A549 treated with CpdA at 1 μM for 4 hours (cell line): ENCODE measurements at places on chromosomes 5 and 9. TPM values are rescaled to one million over a fixed set of nuclear protein-coding genes. Genes with fewer than 3 reads are reported as not detected.

The PCDHGA9 gene
- total RNA-seq: 0.06 to 0.14 TPM (median 0.08 TPM) in 3 of 5 replicates, not detected in the others

The GPR150 gene
- 0.07 to 0.15 TPM (median 0.08 TPM) in 4 of 5 replicates, not detected in the other for total RNA-seq

The ST6GALNAC4 gene
- total RNA-seq: 14.4 to 25.1 TPM (median 22.1 TPM) in 5 replicates

The YTHDC2 gene
- total RNA-seq: 6.1 to 9.6 TPM (median 7.4 TPM) in 5 replicates

The ADGRV1 gene
- total RNA-seq: 0.74 to 1.1 TPM (median 0.80 TPM) in 5 replicates

The SHOC1 gene
- 0.01 TPM in 1 of 5 replicates, not detected in the others for total RNA-seq

The INSL6 gene
- total RNA-seq: not detected in 5 replicates

The ACOT12 gene
- 0.08 TPM in 1 of 5 replicates, not detected in the others for total RNA-seq

The SGTB gene
- 4.8 to 9.2 TPM (median 7.3 TPM) in 5 replicates for total RNA-seq

The GTF3C5 gene
- total RNA-seq: 61.6 to 72.0 TPM (median 70.8 TPM) in 5 replicates

The RANBP3L gene
- not detected in 5 replicates for total RNA-seq

The SLC35A4 gene
- total RNA-seq: 74.7 to 85.5 TPM (median 78.4 TPM) in 5 replicates

The IFNE gene
- 1.6 to 3.3 TPM (median 2.3 TPM) in 5 replicates for total RNA-seq

The TAF11L4 gene
- total RNA-seq: not detected in 5 replicates

The LRRC14B gene
- not detected in 5 replicates for total RNA-seq

The EQTN gene
- total RNA-seq: not detected in 5 replicates

The ISL1 gene
- total RNA-seq: 0.09 TPM in 1 of 5 replicates, not detected in the others

The CAMK4 gene
- total RNA-seq: 0.01 to 0.13 TPM (median 0.09 TPM) in 3 of 5 replicates, not detected in the others

The FGF1 gene
- 0.13 to 1.3 TPM (median 0.32 TPM) in 5 replicates for total RNA-seq

The NIPBL gene
- total RNA-seq: 13.2 to 15.0 TPM (median 13.4 TPM) in 5 replicates

The CD274 gene
- 2.1 to 2.5 TPM (median 2.2 TPM) in 5 replicates for total RNA-seq

The BDP1 gene
- total RNA-seq: 9.5 to 13.0 TPM (median 10.3 TPM) in 5 replicates

The RELL2 gene
- 4.3 to 5.2 TPM (median 4.6 TPM) in 5 replicates for total RNA-seq

The PCDHB12 gene
- total RNA-seq: 0.07 TPM in 1 of 5 replicates, not detected in the others

The TMEM267 gene
- total RNA-seq: 17.0 to 21.1 TPM (median 21.0 TPM) in 5 replicates

The KIF4B gene
- total RNA-seq: 0.01 to 0.02 TPM (median 0.02 TPM) in 3 of 5 replicates, not detected in the others

The FLT4 gene
- total RNA-seq: 3.5 to 5.6 TPM (median 3.9 TPM) in 5 replicates

The DDX4 gene
- total RNA-seq: 0.02 TPM in 1 of 5 replicates, not detected in the others

The NEUROG1 gene
- not detected in 5 replicates for total RNA-seq

The HARS1 gene
- 81.3 to 85.6 TPM (median 83.4 TPM) in 5 replicates for total RNA-seq

The FAM81B gene
- not detected in 5 replicates for total RNA-seq

The DPYSL3 gene
- 16.6 to 19.4 TPM (median 17.9 TPM) in 5 replicates for total RNA-seq

The ADAMTS19 gene
- total RNA-seq: not detected in 5 replicates

The TAF11L10 gene
- total RNA-seq: not detected in 5 replicates

The TERT gene
- total RNA-seq: 2.2 to 3.5 TPM (median 2.9 TPM) in 5 replicates

The ASTN2 gene
- total RNA-seq: 4.3 to 6.8 TPM (median 5.5 TPM) in 5 replicates

The NSUN2 gene
- 95.2 to 111 TPM (median 97.5 TPM) in 5 replicates for total RNA-seq

The MTMR12 gene
- 12.9 to 17.0 TPM (median 16.1 TPM) in 5 replicates for total RNA-seq

The KCNMB1 gene
- not detected in 5 replicates for total RNA-seq

The DBN1 gene
- total RNA-seq: 54.2 to 72.8 TPM (median 63.0 TPM) in 5 replicates

The BTNL3 gene
- not detected in 5 replicates for total RNA-seq

The ZER1 gene
- total RNA-seq: 14.7 to 17.0 TPM (median 15.1 TPM) in 5 replicates

The OCLN gene
- 10.4 to 17.4 TPM (median 11.9 TPM) in 5 replicates for total RNA-seq

The INSYN2B gene
- 0.61 to 1.2 TPM (median 0.91 TPM) in 5 replicates for total RNA-seq

The GFRA3 gene
- 0.06 to 0.08 TPM in 2 of 5 replicates, not detected in the others for total RNA-seq

The BHMT2 gene
- not detected in 5 replicates for total RNA-seq

The REEP2 gene
- 5.9 to 7.4 TPM (median 6.7 TPM) in 5 replicates for total RNA-seq

The BICD2 gene
- total RNA-seq: 27.1 to 31.8 TPM (median 30.3 TPM) in 5 replicates

The SH2D3C gene
- total RNA-seq: 0.03 to 0.16 TPM (median 0.13 TPM) in 4 of 5 replicates, not detected in the other

The CARD19 gene
- total RNA-seq: 44.5 to 68.1 TPM (median 63.3 TPM) in 5 replicates

The SPATA31A3 gene
- total RNA-seq: not detected in 5 replicates

The RLN2 gene
- 0.17 TPM in 1 of 5 replicates, not detected in the others for total RNA-seq

The SH3RF2 gene
- total RNA-seq: 2.2 to 3.3 TPM (median 3.0 TPM) in 5 replicates

The GFM2 gene
- total RNA-seq: 26.2 to 28.2 TPM (median 27.0 TPM) in 5 replicates

The TRPM6 gene
- total RNA-seq: 1.1 to 1.6 TPM (median 1.2 TPM) in 5 replicates

The FAM153A gene
- total RNA-seq: not detected in 5 replicates

The STPG3 gene
- not detected in 5 replicates for total RNA-seq

The MELK gene
- total RNA-seq: 68.4 to 84.9 TPM (median 73.9 TPM) in 5 replicates
